Activated CD4-positive, alpha-beta T cell treated with anti-CD3 and anti-CD28 coated beads for 48 hours (primary cell): ENCODE measurements at places on chromosomes 4 and X.
A peak's percentile ranks its signal among the peaks of the same experiment; 100 is the strongest.

DNA sequence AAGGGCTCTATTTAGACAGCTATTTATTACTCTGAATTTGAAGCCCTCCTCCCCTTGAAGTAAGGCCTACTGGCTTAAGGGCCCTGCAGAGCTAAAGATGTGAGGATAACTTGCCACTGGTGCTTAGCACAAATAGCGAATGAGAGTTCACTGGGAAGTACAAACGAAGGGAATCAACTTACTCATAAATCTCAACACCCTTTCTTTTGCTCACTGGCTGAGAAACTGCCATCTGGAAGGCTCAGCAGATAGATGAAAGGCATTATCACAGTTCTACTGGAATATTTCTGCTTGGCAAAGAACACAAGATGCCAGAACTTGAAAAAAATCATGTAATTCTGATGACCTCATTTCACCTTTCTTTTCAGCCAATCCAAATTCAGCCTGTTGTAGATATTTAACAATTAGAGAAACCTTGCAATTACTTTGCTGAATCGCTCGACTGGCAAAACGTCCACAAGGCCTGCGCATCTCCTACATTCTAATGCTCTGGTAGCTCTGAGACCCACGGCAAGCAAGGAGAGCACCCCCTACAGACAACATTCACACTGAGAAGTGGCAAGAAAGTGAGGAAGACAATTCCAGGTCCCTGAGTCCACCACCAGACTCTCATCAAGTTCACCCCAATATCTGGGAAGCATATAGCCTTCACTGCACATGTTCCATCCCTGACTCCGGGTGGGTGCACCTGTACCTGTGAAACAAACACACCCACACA, 27.5 kb downstream of the TSPAN5 start:
- DNase-seq = no peak

DNA sequence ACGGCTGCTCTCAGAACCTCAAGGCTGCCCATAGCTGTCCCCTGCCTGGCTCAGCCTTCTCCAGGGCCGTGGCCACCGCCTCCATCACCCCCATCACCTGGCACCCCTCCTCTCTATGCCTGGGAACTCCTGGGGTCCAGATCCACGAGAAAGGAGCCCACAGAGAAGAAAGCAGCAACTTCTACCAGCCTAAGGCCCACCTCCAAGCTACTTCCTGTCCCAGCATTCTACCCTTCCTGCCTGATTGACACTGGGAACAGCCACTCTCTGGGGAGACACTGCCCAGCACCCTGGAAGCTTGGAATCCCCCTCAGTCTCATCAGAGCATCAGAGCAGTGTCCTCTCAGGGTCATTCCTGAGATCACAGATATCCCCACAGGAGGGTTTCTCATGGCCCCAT, 36.9 kb upstream of the PROM1 start:
- DNase-seq = no peak

- DNase-seq = no peak
Measured at GRCh38 chr4:89129080-89129640, 17.8 kb downstream of the TIGD2 start.

DNA sequence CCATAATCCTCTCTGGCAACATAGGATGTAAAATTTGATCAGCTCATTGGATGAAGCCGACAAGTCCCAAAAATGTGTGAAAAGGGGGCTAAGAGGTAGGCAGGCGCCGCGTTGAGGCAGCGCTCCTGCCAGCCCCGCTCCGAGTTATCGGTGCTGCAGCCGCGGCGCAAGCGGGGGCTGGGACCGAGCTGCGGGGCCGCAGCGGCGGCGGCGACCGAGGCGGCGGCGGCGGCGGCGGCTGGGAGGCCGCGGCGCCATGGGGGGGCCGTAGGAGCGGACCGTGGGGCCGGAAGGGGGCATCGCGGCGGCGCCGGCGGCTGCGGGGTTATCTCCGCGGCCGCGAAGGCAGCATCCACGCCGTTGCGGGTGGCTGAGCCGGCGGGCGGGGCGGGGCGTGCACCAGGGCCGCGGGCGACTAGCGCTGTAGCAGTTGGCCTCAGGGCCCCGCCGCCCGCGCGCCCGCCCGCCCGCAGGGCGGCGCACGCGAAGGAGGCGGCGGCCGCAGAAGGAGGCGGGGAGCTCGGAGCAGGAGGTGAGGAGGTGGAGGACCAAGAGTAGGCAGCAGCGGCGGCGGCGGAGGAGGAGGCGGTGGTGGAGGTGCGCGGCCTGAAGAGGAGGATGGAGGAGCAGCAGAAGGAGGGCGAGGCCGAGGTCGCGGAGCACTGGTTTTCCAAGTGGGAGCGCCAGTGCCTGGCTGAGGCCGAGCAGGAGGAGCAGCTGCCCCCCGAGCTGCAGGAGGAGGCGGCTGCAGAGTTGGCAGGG, 126.0 kb upstream of the CXorf66 start:
- peak; percentile 30 for DNase-seq
